ENCODE measurements at places on chromosomes 6 and 20.

- no peak for DNase-seq
Observed at GRCh38 chr6:41687501-41688175, 47.8 kb downstream of the TFEB start.

DNA sequence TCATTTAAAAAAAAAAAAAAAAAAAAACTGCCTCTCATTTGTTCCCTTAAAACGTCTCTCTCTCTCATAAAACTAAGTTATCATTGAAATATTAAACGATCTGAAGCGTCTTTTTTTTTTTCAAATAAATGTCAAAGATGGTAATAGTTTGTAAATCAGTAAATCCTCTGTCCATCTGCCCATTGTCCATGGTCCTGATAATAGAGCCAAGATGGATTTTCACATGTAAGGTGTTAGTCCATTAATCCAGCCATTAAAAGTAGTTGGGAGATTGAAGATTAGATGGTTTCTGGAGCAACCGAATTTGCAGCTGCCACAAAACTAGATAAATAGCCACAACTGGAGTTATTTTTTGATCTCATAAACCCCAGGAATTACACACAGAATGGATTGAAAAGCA is 145.8 kb upstream of the SNX9 start:
- no peak for DNase-seq

- no peak for DNase-seq
Observed at GRCh38 chr6:106158816-106159215, 72.7 kb downstream of the PRDM1 start.

- DNase-seq, result no peak
Observed at GRCh38 chr6:33923857-33924514, 120.2 kb upstream of the MLN start.

GRCh38 chr20:48313324-48313723 is 514.5 kb downstream of the PREX1 start:
- no peak for DNase-seq

DNA sequence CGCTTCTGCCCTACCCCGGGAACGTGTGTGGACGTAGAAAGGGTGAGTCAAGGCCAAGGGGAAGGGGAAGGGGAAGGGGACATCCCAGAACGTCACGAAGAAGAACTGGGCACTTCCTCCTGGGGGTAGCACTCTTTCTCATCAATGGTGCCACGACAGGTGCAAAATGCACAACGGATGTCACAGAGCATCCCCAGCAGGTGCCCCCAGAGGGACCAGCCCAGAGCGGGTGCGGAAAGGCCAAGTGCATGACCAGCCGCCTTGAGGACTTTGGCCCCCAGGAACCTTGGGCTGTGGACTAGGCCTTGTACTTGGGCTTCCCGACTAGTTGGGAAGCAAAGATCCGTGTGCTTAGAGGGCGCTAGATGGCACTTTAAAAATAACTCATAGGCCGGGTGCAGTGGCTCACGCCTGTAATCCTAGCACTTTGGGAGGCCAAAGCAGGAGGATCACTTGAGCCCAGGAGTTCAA is 12.1 kb upstream of the SRC start:
- DNase-seq, result no peak

GRCh38 chr20:14632906-14633305 is 295.5 kb upstream of the FLRT3 start:
- DNase-seq, result no peak

DNA sequence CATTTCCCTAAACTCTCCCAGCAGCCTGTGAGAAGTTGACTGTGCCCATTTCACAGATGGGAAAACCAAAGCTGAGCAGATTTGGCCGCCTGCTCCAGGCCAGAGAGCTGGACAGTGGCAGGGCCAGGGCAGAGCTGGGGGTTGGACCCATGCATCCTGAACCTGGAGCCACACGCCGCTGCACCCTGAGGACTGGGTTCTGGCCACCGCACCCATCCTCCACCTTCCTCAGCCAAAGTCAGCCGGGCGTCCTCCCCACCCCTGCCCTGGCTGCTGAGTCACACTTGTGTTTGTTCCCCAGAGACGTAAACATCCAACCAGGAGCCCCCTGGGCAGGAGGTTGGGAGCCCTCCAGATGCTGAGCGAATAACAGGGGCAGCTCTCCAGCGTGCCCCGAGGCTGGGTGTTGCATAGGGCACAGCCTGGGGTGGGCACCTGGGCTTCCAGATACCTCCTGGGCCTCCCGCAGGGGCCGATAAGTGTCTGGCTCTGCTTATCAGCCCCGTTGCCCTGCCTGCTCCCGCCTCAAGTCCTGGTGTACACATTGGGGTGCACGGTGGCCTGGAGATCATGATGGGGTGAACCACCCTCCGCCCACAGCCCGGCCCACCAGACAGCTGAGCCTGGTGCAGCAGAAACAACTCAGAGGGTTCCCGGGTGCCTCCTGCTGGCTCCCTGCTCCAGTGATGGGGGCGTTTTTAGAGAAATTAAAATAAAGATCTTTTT is 23.8 kb downstream of the RBM38 start:
- no peak for DNase-seq

GRCh38 chr20:60955706-60956105 is 296.4 kb upstream of the CDH4 start:
- DNase-seq, result no peak

DNA sequence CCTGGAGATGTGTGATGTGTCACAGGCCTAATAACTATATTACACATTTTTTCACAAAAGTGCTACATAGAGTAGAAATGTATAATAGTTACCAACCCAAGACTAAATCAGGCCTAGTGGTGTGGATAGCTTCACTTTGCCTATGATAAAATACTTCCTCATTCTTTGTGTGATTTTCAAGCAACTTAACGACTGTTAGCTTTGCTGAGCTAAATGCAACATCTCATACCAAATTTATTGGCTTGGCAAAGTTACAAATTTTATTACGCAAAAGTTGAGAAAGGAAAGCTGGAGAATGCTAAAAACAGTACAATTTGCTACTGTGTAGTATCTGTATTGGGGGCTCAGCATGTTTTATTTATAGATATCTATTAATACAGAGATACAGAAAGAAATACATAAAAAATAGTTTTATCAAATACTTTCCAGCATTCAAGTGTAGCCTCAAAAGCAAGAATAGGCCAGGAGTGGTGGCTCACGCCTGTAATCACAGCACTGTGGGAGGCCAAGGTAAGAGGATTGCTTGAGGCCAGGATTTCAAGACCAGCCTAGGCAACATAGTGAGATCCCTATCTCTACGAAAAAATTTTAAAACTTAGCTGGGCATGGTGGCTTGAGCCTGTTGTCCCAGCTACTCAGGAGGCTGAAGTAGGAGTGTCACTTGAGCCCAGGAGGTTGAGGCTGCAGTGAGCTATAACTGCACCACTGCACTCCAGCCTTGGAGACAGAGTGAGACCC is 3.6 kb upstream of the EDN1 start:
- DNase-seq, result no peak

- peak; percentile 50 for DNase-seq
Observed at GRCh38 chr6:13763740-13764381, 50.5 kb downstream of the MCUR1 start.

GRCh38 chr6:11804135-11804534 is 25.5 kb upstream of the ADTRP start:
- DNase-seq, result no peak

GRCh38 chr6:157640746-157641451 is 182.1 kb upstream of the SNX9 start:
- no peak for DNase-seq
